ENCODE measurements at places on chromosomes 1 and 21.
A peak's percentile ranks its signal among the peaks of the same experiment; 100 is the strongest.

GRCh38 chr1:27301582-27302199 is 20.3 kb upstream of the TMEM222 start:
- peak; percentile 96 for DNase-seq

DNA sequence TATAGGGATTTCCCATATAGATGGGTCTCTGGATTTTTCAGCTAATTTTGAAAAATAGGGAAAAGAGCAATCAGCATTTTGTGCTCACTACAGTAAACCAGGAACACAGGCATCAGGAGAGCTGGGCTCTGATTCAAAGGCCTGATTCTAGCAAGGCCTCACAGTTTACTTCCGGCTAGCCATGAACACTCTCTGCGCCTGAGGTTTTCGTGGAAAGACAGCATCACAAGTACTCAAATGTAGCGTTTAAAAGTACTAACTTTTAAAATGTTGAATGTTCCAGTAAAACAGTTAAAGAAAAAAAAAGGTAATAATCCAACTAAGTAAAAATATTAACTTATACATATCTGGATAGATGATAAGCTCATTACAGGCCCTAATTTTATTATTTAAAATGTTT is 120.6 kb downstream of the SLC45A1 start:
- no peak for DNase-seq

DNA sequence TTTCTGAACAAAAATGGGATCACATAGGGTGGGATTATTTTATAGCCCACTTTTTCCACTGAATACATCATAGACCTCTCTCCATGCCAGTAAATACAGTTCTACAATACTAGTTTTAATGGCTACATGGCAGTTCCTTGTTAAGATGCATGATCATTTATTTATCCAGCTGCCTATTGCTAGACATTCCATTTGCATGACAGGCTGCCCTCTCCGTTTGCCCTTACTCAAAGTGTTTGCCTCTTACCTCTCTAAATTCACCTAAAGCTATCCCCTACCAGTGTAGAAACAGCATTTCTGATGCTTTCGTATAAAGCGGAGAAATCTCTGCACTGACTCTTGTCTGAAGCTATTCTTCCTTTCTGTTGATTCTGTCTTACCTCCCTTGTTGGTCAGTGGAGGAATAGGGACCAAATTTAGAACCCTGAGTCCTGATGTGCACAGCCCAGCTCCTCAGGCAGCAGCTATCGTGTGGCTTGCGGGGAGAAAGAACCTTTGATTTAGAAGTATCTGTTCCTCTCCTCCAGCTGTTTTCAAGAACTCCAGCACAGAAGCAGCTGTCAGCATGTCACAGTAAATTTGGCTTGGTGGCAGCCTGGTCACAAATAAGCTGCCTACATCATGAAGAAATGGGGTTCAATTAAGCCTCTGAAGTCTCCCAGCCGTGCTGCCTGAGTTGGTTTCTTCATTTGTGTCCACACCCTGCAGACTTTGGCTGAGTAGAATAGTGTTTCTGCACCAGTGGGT is 337.3 kb downstream of the PRDM2 start:
- peak; percentile 43 for DNase-seq

GRCh38 chr1:212820969-212821368 is 26.5 kb downstream of the SPATA45 start:
- no peak for DNase-seq

DNA sequence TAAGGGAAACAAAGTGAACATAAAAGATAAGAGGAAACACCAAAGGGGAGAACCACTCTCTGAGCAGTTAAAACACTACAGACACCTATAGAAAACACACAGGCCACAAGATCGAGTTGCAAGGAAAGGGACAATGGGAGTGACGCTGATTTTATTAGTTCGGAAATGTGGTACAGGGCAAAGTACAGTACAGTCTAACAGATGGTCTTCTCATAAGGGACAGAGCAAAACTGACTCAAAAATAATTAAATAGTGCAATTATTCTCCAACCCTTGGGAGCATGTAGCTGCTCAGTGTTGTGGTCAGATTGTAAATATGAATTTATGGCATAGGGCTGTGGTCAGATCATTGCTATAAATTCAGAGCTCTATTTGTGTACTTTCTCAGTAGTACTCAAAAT is 352.0 kb downstream of the USH2A start:
- DNase-seq: no peak
